D341Med (cell line): ENCODE measurements at places on chromosomes 4 and X.

DNA sequence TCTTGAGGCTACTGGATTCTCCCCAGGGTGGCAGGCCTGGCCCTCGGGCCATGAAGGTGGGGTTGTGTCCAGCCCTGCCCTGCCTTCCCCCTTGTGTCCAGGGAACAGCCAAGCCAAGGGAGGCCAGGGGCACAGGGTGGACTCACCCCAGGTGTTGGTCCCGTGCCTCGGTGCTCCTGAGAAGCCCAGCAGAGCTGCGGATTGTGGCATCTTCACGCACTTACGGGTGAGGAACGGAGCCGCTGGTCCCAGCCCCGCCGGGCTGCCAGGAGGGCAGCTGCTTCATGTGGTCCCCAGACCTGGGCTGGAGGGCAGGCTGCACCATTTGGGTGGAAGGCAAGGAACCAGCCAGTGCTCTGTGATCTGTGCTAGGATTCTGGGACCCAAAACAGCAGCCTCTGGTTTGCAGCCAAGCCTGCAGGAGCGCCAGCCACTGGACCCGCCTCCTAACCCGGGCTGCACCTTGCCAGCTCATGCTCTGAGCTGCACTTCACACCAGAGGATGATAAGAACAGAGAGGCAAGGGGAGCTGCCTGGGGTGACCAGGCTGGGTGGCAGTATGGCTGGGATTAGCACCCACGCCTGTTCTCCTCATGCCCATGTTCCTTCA lies 36.1 kb upstream of the HMX1 start:
- peak; percentile 15 for DNase-seq

DNA sequence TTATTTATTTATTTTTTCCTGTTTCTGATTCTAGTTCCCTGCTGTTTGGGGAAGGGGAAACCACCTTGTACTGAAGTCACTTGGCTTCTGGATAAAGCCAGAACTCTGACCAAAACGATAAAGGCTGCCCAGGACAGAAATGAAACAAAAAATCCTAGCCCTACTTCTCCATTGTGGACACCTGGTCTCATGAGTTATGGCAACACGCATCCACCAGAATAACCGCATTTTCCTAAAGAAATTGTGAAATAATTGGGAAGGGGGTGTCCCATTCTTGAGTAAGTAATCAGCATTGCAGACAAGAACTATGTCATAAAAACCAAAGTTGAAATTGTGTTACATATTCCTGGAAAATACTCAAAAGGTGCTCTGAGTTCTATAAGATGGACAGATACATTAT lies 42.1 kb downstream of the SLC9A7 start:
- DNase-seq: no peak

DNA sequence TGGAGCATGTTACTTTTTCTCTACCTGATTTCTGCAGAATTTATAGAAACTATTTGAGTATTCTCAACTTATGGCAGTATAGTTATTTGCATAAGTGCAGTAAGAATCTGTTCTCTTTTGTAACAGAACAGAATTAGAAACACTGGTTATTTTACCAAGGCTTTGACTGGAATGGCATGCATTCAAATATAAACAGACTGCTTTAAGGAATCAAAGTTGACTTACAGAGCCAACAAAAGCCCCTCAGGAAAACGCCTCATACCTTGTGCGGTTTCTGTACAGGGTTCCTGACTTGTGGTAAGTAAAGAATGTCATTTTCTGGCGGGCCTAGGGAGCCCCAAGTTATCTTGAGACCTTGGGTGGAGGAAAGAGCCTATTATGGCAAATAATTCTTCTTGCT lies 97.1 kb downstream of the GPR143 start:
- no peak for DNase-seq

GRCh38 chrX:6718766-6719165 lies 183.8 kb upstream of the VCX3A start:
- no peak for DNase-seq

GRCh38 chr4:105002278-105002677 lies 144.4 kb upstream of the TET2 start:
- DNase-seq: no peak

GRCh38 chr4:57351731-57352130 lies 241.5 kb upstream of the IGFBP7 start:
- DNase-seq: no peak

DNA sequence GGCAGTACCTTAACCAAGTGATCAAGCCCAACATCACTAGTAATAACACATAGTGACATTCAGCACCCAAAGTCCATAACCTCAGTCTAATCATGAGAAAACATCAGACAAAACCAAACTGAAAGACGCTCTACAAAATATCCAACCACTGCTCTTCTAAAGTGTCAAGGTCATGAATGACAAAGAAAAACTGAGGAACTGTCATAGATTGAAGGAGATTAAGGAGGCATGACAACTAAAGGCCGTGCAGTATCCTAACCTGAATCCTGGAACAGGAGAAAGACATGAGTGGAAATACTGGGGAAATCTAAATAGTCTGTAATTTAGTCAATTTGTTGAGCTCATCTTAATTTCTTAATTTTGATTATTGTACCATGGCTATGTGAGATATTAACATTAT lies 38.2 kb upstream of the EXOC1L start:
- DNase-seq: no peak

DNA sequence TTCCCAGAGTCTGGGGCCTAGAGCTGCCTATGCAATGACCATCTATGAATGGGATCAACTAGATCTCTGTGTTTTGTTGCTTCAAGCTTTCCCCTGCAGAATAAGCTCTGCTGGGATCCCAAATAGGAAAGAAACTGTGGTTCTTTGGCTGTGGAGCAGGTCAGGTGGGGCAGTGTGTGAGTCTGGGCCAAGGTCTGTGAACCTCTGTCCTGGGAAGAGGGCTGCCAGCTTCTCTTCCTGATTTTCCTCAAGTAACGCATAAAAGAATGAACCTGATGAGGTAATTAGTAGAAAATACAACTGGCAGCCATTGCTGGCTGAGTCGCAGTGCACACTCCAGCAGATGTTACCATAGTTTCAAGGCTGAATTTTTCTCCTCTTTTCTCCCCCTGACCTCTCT lies 4.6 kb upstream of the PIN4 start:
- no peak for DNase-seq

DNA sequence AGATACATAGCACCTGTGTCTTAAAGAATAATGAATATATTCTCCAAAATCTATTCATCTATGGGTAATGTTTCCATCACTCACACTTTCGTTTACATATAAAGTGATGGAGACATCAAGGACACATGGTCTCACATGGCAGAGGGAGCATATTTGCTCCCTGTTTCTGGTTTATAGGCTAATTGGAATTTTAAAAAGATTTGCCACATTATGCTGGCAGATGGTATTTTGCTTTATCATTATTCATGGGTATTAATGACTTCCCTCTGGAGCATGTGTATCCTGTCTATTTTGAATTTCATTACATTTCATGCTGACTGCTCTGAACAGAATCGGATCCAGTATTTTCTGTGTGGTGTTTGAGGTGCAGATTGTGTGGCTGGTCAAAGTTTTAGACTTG lies 79.0 kb downstream of the PDGFRA start:
- DNase-seq: no peak

- no peak for DNase-seq
Measured at GRCh38 chrX:42128020-42128419, 204.7 kb upstream of the CASK start.

DNA sequence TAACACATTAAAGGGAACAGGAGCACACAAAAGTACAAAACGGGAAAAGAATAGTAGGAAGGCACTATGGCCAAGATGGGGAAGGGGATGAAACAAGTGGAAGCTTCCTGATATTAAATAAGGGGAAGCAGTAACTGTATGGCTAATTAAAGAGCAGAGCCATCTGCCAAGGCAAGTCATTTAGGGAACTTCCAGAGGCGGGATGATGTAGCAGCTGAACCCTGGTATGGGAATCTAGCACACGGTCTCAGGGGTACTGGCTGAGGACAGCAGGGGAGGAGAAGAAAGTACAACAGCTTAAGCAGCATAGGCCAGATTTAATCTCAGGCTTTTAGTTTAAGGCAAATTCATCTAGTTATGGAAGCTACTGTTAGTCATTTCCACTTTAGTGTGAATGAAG lies 59.1 kb downstream of the IGFBP7 start:
- no peak for DNase-seq

DNA sequence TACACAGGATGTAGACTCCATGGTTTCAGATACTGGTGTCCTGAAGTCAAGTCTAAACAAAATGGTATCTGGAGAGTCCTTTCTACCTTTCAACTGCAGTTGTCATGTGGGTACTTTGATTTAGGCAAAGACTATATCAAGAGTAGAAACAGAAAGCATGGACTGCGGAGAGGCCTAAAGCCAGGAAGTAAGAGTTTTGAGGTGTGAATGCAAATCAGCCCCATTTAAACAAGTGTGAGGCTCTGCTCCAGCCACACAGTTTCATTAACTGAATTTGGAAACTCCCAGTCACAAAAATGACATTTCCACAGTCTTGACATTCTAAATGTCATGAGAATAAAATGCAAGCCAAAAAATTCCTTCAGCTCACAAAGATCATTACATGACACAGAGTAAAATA lies 87.2 kb upstream of the MCF2 start:
- DNase-seq: no peak

GRCh38 chr4:158314756-158315487 lies 104.6 kb downstream of the TMEM144 start:
- no peak for DNase-seq

DNA sequence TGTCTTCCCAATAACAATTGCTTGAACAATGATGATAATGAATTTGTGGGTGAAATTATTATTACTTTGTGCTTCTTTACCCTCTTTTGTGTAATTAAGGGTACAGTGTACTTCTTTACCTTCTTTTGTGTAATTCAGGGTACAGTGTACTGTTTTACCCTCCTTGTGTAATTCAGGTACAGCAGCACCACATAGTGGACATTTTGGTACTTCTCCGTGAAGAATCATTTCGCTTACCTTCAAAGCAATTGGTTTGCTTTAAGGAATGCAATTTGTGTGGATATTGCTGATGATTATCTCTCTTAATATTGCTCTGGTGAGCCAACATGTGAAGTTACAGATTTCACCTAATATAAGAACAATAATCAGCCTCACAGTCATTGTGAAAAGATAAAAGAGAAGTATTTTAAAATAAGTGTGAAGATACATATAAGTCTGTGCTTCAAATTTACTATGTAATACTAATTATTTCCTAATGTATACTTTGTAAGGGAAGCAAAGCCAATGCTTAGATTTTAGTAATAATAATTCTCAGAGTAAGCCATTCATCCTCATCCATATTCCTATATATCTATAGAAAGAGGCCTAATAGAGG lies 27.2 kb upstream of the SEC24B start:
- peak; percentile 47 for DNase-seq

GRCh38 chr4:17493619-17494018 lies 18.3 kb downstream of the QDPR start:
- DNase-seq: no peak

DNA sequence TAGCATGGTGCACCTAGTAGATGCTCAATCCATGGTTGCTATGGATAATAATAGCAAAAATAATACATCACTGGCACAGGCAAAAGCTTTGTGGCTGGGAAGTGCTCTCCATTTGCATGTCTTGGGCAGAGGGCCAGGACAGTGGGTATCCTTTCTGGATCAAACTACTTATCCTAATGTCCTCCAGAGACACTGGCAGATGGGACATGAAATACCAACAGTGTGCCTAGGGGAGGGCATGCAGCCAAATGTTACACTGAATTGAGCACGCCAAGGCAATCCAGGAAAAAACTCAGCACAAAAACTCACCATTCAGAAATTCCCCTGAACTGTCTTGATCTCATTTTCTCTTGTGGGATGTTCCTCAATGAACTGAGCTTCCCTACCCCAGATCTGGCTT lies 98.6 kb upstream of the SCML1 start:
- DNase-seq: peak; percentile 50

- peak; percentile 15 for DNase-seq
Measured at GRCh38 chrX:26442340-26442739, 226.4 kb downstream of the MAGEB5 start.

GRCh38 chr4:53130896-53131561 lies 234.8 kb downstream of the SCFD2 start:
- DNase-seq: no peak

GRCh38 chrX:140050906-140051305 lies 85.6 kb upstream of the CXorf66 start:
- DNase-seq: peak; percentile 9

DNA sequence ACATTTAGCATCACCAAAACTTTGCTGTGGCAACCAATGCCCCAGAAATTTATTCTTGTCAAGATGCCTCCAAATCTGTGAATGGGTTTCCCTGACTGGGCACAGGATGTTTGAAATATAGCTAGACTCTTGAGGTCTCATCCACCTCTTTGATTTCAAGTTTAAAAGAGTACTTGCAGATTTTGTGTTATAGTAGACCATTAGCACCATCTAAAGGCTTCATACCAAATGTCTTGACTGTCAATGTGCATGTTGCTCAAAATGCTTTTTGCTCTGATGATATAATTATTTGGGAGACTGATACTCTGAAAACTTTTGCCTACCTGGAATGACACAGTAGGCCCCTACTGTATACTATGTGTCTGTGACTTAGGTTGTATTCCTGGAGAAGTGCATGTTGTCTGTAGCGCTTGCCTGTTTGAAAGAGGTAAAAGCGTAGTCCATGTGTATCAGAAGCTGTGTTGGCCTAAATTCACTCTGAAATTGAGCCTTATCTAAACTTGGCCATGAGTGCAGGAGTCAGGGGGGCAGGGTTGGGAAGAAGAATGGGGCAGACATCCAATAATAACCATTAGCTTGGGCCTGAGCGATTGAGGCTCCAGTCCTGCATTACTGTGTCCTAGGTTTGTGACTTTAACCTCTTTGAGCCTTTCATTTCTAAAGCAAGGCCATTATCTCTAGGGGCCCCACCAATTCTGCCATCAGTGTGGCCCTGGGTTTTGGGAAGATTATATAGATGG lies 33.8 kb downstream of the NDP start:
- no peak for DNase-seq

GRCh38 chrX:87805829-87806490 lies 288.4 kb downstream of the KLHL4 start:
- DNase-seq: no peak

DNA sequence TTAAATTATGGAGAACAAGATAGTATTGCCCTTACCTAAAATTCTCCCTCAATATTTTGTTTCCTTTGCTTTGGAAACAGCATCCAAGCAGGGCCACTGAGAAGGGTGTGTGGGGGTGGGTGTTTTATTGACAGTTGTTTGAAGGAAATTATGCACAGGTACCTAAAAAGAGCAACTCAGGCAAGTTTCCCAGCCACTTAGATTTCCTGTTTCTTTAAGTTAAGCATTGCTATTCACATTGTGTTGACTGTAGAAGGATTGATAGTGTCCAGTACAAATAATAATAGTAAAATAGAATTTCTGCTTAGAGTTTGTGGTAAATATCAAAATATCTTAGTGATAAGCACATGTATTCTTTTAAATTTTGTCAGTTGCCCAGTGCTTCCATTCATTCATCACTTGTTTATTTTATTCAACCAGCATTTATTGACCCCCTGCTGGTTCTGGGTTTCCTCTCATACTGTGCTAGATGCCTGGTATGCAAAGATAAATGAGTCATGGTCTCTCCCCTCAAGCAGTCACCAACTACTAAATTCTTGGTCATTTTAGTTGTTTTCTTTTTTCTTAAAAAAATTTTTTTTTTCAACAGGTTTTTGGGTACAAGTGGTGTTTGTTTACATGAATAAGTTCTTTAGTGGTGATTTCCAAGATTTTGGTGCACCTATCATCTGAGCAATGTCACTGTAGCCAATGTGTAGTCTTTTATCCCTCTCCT lies 50.0 kb downstream of the GALNT7 start:
- no peak for DNase-seq
